ENCODE measurements at places on chromosomes 12 and 14.
A peak's percentile ranks its signal among the peaks of the same experiment; 100 is the strongest.

DNA sequence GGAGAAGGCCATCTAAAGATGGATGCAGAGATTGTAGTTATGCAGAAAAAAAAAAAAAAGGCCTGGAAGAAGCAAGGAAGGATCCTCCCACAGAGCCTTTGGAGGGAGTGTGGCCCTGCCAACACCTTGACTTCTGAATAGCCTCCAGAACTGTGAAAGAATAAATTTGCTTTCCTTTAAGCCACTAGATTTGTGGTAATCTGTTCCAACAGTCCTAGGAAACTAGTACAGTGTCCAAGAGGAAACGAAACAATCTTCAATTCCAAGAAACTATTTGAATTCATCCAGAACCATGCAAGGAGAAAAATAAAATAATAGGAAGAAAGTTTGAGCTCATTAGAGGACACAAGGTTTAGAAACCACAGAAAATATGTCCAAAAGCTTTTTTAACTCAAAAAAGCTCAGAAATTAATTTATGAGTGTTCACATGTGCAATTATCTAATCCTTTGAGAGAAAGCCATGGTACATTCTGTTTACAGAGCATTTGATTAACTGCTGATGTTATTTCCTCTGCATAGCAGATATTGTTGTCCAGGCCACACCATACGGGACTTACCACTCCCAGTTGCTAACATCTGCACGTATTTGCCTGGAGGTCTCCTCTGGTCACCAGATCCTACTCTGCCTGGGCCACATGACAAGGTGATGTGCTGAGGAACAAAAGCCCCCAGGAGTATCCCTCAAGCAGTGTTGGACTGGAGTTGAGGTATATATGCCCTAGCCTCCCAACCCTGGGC is 30.0 kb upstream of the STAB2 start:
- DNase-seq, result no peak

GRCh38 chr14:25132732-25133422 is 82.9 kb upstream of the STXBP6 start:
- peak; percentile 16 for DNase-seq

DNA sequence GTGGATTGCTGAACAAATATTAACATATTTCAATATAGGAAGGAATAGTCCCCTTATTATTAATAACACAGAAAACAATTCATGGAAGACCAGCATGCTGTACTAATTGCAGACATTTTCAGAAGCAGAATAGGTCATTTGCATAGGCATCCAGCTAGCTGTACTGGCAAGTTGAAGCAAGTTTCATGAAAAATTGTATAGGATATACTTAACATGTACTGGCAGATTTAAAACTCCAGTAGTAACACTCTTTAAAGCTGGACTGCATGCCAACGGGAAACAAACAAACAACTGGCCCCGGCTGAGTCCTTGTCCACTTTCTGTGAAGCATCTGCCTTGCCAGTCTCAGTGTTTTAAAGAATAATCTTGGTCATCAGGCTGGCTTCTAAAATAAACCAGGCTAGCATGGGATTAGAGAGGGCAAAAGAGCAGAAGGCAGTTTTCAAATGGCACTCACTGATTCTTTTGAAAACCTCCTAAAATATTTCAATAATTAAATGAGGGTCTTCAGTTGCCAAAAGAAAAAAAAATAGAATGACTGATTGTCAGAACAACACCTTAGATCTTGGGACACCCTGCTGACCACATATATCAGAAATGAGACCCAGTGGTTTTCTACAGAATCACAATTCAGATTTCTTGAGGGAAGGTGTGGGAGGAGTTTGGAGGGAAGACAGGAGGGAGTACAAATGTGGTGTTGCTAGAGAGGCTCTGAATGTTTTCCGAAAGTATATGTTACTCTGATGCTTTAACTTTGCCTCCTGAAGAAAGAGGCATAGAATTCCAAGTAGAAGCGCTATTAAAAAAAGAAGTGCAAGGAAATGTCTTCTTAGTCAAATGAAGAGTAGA is 122.5 kb upstream of the KRAS start:
- DNase-seq, result no peak

DNA sequence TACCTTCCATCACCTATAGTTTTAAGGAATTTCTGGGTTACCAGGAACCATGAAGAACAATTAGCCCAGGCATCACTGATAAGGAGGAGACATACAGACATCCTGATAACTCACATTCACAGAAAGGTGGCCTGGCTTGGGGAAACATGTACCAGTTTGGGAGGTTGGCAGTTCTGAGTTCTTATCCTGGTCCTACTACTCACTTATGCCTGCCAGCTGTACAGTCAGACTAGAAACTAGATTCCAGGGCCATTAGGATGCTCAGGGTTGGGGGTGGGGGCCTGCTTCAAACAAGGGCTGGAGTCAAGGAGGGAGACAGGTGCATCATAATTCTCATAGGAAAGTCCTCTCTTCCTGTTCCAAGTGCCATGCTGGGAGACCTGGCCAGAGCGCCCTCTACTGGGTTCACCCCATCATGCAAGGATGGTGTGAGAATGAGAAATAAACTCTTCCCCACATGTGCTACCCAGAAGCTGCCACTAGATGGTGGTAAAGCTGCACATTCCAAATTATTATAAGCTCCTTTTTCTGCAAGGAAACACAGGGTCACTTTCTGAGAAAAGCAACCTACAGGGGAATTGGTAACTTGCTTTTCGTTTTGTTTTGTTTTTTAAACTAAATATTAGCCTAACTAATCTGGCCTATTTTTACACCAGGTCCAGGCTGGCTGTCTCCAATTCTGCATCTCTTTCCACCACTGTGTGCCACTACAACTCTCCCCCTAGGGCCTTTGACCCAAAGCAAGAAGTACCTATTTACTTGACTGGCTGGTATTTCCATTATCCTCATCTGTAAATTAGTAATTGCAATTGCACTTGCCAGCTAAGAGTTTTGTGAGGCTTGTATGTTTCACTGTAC is 14.5 kb downstream of the OAS2 start:
- DNase-seq, result no peak

GRCh38 chr12:129409281-129409680 is 494.5 kb downstream of the TMEM132D start:
- DNase-seq, result no peak

- no peak for DNase-seq
Measured at GRCh38 chr14:46137786-46138185, 513.8 kb downstream of the RPL10L start.

GRCh38 chr12:45259675-45260074 is 43.8 kb downstream of the ANO6 start:
- DNase-seq, result no peak

DNA sequence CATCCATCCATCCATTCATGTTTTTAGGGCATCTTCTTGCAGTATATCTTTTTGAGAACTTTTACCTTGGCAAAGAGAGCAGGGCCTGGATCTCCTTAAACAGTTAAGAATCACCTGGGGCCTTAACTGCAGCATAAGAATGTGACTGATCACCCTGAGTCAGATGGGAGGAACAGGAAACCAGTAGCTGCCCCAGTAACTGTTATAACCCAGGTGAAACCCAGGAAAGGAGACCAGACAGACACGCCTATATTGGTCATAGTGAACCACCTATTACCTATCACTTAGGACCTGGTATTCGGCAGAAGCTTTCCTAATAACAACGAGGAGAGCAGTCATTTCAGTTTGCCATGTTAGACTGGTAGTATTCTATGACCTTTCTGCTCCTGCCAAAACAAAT is 43.4 kb upstream of the NR2C1 start:
- DNase-seq, result no peak

- DNase-seq, result no peak
Measured at GRCh38 chr12:128970110-128970509, 116.8 kb downstream of the GLT1D1 start.

- no peak for DNase-seq
Measured at GRCh38 chr12:20883288-20883687, 72.8 kb downstream of the SLCO1B3 start.

DNA sequence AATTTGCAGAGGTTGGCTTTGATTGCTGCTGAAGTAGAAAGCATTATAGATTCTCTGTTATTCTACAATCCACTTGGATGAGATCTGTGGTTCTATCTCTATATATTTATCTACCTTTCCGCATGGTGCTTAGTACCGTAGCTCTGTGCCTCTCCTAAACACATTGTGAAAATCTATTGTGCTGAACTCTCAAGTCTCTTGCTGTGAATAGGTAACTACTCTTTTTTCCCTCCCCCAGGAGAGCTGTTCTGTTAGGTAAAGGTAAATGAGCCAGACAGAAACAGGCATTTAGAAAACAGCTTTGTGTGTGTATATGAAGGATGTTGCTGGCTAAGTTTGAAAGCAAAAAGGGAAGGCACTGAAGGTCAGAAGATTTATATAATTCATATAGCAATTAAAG is 112.6 kb downstream of the BRMS1L start:
- no peak for DNase-seq

DNA sequence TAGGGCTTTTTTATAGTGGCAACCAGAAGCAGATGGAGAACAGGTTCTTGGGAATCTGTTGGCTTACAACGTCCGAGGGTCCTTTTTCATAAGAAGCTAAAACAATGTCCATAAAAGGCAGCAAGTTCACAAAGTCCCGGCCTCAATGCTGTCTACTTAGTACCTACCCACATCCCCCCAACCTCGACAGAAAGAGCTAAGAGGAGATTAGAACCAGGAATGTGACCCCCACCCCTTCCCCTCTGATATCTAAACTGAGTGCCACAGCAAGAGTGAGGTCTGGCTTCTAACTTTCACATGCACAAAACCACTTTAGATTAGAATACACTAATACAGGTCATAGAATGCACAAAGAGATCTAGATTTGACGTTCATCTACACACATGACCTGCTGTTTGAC is 4.5 kb downstream of the DPF3 start:
- DNase-seq, result no peak

GRCh38 chr12:143964-144649 is 69.8 kb downstream of the SLC6A12 start:
- no peak for DNase-seq

DNA sequence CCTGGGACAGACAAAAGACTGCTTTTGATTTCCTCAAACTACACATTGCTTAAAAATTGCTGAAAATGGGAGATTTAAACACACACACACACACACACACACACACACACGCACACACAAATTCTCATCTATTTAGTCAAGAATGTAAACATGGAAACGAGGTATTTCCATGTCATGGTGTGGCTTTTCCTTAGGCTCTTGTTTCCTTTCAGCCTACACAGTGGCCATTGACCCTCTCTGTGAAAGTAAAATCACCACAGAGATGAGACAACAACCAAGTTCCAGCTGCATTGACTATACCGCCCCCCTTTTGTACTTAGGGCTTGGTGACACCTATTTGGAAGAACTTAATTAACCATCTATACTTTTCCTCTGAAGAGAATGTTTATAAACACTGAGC is 41.9 kb downstream of the TTC8 start:
- no peak for DNase-seq

Data from stimulated activated CD8-positive, alpha-beta memory T cell treated with anti-CD3 and anti-CD28 coated beads, Interleukin-7, amount 100 ng/mL, for 1 hour (primary cell).